ENCODE measurements at places on chromosomes 1 and 21.

DNA sequence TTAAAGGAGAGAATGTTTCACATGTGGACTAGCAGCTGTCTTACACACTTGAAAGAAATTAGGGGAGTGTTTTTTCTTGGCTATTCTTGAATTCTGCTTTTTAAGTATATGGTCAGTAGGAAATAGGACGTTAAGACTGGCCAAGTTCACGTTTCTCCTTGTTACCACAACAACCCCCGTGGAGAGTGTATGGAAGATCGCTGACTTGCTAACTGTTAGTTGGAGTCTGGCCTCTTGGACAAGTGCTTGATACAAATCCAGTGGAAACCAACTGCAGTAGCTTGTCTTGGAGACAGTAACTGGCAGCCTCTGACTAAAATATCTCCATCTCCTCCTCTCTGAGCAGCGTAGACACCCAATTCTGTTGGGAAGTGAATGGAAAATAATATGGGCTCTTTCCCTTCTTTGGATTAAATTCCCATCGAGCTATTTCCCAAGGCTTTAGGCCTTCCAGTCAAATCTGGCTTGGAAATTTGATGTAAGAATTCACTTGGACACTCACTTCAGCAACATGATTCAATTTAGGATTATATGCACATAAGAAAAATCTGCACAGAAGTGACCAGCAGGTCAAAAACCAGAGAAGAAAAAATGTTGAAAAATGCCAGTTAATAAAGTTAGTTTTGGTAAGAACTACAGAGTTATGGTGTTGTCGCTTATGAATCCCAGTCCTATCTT lies 3.6 kb upstream of the NFIA start:
- no peak for DNase-seq

GRCh38 chr1:1032424-1032823 lies 12.5 kb downstream of the AGRN start:
- DNase-seq: no peak

DNA sequence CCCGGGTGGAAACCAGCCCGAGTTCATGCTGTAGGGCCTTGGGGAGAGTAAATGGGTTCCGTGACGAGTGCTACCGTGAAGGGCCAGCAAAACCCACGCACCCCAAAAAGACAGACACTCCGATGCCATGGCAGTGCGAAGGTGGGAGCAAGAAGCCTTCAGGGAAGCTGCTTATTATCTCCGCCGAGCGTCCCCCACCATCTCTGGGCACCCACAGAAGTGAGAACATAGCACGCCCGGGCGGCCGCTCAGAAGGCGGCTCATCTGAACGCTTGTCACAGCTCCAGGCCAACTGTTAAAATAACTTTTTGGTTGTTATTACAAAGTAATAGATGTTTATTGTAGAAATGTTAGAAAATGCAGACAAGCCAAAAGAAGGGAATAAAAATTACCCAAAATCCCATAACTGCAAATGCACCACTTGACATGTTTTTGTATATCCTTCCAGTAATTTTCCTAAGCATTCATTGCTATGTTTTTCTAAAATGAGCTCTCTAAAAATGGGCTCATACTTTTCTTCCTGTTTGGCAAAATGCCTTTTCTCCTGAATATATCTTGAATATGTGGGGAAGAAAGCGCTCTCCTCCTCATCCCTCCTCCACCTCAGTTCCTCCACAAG lies 234.9 kb downstream of the NPHP4 start:
- DNase-seq: no peak

GRCh38 chr1:3432306-3432705 lies 22.2 kb upstream of the ARHGEF16 start:
- DNase-seq: no peak

GRCh38 chr1:232998138-232998537 lies 47.7 kb downstream of the NTPCR start:
- no peak for DNase-seq

DNA sequence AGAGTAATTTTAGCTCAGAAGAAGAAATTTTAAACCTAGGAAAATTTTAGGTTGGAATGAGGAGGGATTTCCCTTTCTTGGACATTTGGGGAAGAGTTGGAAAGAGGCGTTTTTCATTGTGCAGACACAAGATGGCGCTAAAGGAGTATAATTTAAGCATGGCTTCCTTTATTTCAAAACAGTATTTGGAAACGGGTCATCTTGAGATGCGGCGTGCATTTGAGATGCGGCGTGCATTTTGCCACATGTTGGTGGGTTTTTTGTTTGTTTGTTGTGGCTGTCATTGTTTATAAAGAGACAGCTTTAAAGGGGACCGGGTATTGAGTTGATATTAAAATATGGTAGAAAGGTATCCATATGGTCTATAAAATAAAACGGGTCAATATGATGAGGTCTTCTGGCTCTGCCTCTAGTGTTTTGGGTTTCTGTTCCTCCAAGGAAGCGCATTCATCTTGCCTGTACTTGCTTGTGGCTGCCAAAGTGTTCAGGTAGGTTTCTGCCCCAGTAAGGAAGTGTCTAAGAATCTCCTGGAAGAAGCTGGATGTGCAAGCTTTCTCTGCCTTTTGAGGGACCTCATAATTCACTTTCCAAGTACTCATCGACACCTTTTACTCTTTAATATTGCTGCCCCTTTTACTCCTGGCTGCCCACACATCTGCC lies 210.3 kb downstream of the SLC35F3 start:
- no peak for DNase-seq

DNA sequence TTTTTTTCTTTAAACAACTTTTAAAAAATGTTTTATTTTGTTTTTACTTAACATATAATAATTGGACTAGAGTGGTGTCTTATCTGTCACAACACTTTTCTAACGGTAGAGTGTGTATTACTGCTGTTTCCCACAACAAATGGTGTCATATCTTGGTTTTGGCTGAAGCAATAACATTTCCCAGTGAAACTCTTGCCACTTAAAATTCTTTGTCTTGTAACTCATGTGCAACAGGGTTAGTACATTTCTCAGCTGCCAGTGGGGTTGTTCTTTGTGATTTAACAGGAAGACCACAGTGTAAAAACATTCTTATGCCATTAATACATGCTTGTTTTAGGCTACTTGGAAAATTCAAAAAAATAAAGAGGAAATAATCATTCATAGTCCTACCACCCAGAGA lies 43.5 kb downstream of the ALPL start:
- no peak for DNase-seq

DNA sequence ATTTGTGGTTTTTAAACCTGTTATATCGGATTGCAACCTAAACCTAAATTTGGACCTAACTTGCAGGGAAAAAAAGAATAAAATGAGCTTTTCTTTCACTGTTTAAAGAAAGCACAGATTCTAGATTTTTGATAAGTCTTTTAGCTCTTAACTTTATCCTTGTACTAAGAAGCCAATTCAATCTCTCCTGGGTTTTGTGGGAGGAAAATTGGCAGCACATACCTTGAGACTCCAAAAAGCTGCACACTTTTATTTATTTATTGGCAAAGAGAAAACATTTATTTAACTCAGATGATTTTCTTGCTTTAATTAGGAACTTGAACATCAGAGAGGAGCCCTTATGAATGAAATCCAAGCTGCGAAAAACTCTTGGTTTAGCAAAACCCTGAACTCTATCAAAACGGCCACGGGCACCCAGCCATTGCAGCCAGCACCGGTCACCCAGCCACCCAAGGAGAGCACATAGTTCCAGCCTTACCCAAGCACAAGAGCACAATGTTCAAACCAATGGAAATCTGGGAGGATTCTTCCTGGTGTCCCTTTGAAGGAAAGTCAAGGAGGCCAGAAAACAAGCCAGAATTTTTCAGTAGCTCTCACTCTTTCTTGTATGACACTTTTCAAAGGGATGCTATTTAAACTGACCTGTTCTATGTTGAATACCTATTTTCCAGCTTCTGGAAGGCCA lies 10.1 kb upstream of the CACYBP start:
- DNase-seq: no peak

- no peak for DNase-seq
Measured at GRCh38 chr1:68010090-68010489, 40.3 kb downstream of the DIRAS3 start.

DNA sequence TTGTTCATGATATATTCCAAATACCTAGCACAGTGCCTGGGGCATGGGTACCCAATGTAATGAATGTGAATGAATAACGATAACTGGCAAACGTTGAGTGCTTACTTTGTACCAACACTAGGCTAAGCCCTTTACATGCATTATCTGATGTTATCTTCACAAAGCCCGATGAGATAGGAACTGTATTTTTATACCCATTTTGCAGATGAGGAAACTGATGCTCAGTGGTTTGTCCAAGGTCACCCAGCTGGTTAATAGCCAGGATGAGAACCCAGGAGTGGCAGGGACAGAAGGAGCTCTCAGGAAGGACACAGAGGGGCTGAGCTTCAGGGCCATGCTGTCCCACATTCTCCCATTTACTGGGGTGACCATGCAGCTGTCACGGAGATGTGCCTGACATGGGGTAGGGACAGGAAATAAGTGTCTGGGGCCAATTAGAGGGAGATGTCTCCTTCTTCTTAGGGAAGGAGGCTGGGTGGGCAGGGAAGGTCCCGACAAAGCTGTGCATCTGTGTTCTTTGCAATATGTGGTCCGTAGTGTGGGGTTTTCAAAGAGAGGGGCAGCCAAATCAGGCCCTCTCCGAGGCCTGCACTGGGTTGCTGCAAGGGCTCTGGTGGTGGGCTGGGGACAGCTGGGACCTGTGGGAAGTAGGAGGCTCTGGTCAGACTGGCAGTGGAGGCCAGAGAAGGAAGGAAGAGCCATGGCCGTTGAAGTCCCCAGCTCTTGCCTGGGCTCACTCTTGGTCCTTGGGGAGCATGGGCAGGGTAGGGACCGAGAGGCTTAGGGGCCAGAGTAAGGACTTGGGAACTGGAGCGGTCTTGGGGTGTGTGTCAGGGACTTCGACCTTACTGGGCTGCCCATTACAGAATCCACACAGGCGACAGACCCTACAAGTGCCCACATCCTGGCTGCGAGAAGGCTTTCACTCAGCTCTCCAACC lies 26.6 kb downstream of the A3GALT2 start:
- no peak for DNase-seq

- no peak for DNase-seq
Measured at GRCh38 chr1:185934476-185935189, 200.4 kb downstream of the HMCN1 start.

GRCh38 chr1:22836850-22837249 lies 126.2 kb downstream of the EPHB2 start:
- no peak for DNase-seq

DNA sequence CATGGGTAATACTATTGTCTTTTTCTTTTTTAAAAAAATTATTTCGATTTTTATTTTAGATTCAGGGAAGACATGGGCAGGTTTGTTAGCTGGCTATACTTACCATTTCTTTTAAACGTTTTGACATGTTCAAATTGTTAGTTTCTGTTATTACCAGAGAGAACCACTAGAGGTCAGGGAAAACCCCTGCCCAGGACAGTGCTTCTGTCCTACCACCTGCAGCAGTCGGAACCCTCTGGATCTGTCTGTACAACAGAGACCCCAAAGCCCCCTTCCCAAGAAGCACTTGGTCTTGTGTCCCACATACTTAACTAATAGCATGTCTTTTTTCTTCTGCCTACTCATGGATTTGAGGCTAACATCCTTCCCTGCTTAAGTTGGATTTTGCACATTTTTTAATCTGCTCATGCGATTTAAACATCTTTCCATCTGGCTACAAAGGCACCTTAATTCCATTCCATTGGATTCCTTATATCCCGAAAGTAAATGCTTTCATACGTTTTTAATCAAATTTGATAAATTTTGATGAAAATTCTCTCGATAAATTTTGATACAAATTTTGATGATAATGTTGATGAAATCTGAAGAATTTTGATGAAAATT lies 10.0 kb upstream of the C1orf115 start:
- DNase-seq: no peak

GRCh38 chr1:33268927-33269610 lies 12.8 kb downstream of the ZNF362 start:
- DNase-seq: no peak

GRCh38 chr1:15700508-15700907 lies 16.4 kb downstream of the PLEKHM2 start:
- no peak for DNase-seq

DNA sequence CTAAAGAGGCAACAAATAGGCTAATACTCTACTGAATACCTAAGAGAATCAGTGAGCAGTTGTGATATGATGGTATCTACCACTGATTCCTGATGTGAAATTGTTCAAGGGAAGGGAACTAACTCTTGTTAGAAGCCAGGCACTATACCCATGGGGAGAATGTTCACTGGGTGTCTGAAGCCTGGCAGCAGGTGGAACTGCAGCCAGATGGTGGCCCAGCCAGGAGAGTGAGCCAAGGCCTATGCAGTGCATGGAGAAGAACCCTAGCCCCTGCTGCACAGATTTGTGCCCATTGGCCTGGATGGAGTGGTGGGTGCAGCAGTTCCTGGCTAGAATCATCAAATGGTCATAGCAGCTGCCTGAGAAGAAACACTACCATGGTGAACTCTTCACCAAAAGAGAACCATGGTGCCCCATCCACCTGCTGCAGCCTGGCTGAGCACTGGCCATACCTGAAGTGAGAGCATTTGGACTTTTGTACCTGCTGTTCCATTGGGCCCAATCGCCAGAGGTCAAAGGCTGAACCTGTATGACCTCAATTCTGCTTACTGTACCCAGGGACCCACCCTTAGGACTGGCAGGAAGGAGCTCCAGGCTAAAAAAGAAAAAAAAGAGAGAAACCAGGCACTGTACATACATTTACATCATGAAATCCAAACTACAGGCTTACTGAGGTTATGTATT lies 118.8 kb upstream of the IVNS1ABP start:
- no peak for DNase-seq

DNA sequence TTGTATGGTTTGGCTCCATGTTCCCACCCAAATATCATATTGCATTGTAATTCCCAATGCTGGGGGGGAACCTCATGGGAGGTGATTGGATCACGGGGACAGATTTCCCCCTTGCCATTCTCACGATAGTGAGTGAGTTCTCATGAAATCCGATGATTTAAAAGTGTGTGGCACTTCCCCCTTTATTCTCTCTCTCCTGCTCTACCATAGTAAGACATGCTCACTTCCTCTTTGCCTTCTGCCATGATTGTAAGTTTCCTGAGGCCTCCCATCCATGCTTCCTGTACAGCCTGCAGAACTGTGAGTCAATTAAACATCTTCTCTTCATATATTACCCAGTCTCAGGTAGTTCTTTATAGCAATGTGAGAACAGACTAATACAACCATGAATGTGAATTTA lies 211.6 kb upstream of the NR5A2 start:
- DNase-seq: no peak

DNA sequence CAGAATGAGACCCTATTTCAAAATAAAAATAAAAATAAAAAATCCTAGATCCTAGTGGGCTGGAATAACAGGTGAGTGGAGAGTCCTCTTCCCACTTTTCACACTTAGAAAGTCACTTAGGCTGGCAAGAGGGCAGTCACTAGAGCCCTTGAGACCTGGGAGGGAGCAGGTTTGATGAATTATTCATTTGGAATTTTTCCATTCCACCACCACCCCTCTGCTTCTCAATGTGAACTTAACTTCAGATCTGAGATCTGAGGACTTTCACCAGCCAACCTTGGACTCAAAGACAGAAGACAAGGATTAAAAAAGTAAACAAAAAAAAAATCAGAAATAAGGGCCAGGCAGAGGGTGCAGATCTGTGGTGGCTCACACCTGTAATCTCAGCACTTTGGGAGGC lies 16.5 kb downstream of the AKR7A3 start:
- no peak for DNase-seq

Data from epithelial cell of prostate (primary cell).